ENCODE measurements at places on chromosomes 2 and 18.

DNA sequence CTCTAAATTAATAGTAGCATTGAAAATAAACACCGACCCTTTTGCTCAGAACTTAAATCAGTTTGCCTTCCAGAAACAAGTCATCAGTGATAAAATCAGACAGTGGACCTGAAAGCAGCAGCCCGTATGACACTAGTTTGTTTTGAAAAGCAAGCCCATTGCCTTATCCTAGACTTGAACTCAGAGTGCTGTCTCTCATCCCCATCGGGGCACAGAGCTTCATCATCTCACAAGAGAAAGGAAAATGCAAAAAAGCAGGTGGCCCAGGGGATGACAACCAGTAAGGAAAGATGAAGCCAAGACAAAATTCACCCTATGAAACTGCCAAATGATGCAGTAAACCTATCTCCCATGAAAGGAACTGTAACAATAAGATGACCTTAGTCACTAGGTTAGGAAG lies 71.2 kb downstream of the CERKL start:
- DNase-seq, result no peak

- DNase-seq, result no peak
Observed at GRCh38 chr2:54158311-54158710, 42.9 kb downstream of the ACYP2 start.

DNA sequence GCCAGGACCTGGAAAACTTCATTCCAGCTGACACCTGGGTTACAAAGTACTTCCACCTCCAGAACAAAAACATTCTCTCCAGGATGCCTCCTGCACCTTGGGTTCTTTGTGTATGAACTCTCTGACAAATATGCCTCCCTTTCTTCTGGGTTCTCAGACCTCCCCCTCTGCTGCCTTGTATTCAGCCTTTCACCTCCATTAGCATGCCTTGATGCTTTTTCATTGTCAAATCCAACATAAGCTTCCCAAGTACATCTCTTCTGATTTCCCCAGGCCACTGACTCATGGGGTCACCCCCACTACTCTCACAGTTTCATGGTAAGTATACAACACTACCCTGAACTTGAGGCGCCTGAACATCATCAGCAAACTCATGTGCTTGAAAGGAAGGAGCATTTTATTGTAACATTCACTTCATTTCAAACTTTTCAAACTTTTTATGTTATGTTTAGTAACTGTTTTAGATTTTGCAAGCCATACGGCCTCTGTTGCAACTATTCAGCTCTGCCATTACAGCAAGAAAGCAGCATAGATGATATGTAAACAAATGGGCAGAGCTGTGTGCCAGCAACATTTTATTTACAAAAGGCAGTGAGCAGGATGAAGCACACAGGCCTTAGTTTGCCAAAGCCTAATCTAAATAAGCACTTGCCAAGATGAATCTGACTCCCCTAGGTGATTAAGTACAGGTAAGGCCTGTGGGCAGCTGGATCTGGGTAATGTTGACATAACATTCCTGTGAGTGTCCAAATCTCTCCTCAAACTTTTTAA lies 32.5 kb upstream of the MRPS9 start:
- no peak for DNase-seq

DNA sequence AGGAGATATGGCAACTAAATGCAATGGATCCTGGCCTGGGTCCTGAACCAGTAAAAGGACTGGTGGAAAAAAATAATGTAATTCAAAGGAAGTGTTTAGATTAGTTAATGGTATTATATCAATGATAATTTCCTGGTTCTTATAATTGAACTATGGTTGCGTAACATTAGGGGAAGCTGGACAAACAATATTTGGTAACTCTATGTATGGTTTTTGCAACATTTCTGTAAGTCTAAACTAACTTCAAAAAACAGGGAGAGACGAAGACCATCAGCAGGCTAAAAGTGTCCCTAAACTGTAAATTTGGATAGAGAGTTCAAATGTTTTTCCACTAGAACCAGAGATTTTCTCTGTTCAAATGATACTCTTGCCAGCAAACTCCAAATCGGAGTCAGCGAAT lies 36.9 kb downstream of the KLF7 start:
- DNase-seq, result no peak

GRCh38 chr2:219335373-219335786 lies 2.8 kb upstream of the RESP18 start:
- no peak for DNase-seq

- peak; percentile 88 for DNase-seq
Observed at GRCh38 chr2:30346471-30347169, 100.4 kb upstream of the LCLAT1 start.

DNA sequence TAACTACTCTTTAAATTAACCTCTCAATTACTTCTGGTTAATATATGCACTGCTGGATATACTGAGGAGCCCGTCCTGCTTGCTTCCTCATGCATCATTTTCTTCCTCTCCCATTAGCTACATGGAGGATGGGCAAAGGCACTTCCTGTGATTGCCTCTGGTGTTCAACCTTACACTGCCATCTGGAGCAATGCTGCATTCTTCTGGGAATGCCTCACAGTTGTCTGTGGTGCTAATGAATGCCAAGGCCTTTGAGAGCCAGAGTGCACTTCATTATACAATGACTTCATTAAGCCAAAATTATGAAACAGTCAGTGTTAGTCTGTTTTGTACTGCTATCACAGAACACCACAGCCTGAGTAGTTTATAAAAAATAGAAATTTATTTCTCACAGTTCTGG lies 134.8 kb upstream of the DOCK10 start:
- DNase-seq, result no peak

DNA sequence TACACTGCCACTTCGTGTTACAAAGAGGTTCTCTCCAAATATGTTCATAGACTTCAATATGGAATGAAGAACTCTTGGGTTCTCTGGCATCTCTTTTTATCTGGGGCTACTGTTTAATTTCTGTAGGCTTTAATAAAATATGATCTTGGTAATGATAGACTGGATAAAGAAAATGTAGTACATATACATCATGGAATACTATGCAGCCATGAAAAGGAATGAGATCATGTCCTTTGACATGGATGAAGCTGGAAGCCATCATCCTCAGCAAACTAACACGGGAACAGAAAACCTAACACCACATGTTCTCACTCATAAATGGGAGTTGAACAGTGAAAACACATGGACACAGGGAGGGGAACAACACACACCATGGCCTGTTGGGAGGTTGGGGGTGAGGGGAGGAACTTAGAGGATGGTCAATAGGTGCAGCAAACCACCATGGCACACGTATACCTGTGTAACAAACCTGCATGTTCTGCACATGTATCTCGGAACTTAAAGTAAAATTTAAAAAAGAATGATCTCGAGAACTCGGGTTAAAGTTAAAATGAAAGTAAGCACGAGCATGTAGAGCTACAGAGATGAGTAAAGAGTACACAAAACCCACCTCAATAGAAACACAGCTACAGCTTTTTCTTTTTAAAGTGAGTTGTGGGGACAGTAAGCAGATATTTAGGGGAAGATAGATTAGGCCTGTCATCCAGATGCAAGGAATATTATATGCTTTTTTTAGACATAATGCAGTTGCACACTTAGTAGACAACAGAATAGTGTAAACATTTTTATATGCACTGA lies 102.3 kb downstream of the SGPP2 start:
- DNase-seq, result no peak

All from posterior cingulate gyrus (tissue), 11 donors.